ENCODE measurements at places on chromosomes 4 and X.

DNA sequence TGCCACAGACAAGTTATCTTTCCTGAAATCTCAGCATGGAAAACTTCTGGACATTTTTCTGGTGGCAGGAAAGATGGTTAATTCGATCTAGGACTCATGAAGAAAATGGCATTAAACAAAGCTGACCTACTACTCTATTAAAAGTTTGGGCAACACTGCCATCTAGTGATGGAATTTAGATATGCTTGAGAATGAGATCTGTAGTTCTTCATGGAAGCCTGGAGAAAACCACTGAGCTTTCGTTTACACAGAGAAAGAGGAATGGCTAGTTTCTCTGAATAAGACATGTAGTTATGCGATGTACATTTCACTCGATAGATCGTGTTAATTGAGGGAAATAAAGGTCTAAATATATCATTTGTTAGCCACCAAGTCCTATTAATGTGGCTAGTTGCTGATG is 51.7 kb upstream of the CHRDL1 start:
- peak; percentile 47 for DNase-seq

- no peak for DNase-seq
These were observed 10.1 kb upstream of the VMA21 start for GRCh38 chrX:151386838-151387459.

DNA sequence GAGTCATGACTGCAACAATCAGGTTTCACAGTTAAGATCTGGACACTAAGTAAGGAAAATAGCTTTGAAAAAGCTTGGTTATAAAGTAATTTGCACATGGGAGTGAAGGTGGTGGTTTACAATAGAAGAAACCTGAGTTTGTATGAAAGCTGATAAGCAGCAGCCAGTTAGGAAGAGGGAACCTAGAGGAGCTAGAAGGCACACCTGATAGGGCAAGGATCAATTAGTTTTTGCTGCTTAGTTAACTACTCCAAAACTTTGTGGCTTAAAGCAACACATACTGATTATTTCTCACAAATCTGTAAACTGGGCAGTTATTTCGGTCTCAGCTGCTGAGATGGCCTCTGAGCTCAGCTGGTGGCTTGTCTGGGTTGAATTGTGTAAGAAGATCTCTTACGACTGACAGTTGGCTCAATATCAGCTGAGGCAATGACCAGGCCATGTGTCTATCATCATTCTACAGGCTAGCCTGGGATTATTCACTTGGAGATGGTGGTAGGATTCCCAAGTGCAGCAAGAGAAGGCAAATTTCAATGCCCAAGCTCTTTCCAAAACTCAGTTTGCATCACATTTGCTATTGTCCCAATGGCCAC is 255.0 kb upstream of the PITX2 start:
- no peak for DNase-seq

DNA sequence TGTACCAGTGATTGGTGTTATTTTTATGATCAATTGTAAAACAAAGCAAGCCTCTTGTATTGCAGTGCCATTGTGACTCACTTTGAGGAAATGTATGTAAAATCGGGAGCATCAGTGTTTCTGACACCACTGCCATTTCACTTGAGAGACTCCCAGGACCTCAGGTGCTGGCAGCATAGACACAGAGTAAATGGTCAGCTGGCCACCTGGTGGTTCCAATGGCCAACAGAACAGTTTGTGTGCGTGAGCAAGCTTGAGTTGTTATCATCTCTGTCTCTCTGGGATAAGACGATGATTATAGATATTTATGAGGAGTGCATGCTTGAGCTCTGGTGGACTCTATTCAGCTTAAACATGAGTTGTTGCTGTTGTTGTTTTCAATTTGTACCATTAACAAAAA is 356.6 kb downstream of the GUCY2F start:
- no peak for DNase-seq

DNA sequence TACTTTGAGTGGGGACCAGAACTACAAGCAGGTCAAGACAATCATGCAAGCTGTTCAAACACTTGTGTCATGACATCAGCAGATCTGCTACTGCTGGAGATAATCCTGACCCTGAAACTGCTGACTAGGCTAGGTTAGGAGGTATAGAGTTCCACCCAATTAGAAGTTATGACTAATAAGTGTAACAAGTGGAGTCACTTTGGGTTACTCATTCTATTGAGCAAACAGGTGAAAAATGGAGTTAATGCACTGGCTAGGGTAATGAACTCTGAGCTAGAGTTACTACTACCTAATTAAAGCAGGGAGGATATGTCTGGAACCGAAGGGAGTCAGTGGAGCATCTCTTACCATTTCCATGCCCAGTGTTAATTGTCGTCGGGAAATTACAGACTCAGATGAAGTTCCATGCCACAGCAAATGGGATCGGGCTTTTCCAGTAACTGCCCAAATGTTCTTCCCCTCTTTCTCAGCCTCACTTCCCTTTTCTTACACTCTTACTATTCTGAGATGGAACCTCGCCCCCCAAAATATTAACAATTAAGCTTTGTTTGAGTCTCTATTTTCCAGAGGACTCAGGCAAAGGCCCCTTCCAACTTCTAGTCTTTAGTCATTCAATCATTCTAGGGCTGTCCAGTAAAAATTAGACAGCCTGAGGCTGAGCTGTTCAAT is 19.8 kb upstream of the MANBA start:
- peak; percentile 54 for DNase-seq

- DNase-seq = peak; percentile 75
These were observed 2.1 kb downstream of the PLCXD1 start for GRCh38 chrX:283115-283845.

DNA sequence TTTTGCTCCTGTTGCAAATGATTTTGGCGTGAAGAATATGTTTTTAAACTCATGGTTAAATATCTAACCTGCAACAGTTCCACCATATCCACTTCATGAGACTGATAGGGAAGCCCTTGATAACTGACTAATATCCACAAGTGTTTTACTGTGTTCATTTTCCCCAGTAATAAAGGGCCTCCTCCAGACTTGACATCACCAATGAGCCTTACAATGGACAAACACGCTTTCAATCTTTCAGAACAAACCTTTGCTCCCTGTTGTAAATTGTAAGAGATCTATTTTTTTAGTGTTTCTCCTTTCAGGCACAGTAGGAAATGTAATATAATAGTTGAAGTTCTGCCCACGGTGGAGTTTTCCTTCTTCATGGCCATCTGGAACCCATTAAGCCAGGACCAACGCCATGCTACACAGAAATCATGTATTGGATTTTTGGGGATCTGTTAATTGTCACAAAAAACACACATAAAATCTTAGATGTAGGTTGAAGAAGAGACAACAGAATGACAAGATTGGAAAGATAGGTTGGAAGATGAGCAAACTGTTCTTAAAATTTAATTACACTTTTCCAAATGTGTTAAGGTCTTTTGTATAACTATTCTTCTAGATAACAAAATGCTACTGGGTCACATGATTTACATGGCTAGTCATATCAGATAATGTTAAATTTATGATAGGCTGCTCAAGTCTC is 1030.1 kb downstream of the FSTL5 start:
- no peak for DNase-seq

Data from HFFc6 (cell line).